ENCODE measurements at places on chromosomes 13 and 19.

DNA sequence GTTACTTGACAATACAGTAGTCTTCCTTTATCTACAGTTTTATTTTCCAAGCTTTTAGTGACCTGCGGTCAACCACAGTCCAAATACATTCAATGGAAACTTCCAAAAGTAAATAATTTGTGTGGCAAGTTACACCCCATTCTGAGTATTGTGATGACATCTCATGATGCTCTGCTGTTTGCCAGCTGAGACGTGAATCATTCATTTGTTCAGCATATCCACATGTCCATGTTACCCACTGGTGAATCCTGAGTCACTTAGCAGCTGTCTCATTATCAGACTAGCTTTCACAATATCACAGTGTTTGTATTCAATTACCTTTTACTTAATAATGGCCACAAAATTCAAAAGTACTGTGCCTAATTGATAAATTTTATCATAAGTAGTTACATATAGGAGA lies 179.8 kb downstream of the PRR20E start:
- no peak for DNase-seq

DNA sequence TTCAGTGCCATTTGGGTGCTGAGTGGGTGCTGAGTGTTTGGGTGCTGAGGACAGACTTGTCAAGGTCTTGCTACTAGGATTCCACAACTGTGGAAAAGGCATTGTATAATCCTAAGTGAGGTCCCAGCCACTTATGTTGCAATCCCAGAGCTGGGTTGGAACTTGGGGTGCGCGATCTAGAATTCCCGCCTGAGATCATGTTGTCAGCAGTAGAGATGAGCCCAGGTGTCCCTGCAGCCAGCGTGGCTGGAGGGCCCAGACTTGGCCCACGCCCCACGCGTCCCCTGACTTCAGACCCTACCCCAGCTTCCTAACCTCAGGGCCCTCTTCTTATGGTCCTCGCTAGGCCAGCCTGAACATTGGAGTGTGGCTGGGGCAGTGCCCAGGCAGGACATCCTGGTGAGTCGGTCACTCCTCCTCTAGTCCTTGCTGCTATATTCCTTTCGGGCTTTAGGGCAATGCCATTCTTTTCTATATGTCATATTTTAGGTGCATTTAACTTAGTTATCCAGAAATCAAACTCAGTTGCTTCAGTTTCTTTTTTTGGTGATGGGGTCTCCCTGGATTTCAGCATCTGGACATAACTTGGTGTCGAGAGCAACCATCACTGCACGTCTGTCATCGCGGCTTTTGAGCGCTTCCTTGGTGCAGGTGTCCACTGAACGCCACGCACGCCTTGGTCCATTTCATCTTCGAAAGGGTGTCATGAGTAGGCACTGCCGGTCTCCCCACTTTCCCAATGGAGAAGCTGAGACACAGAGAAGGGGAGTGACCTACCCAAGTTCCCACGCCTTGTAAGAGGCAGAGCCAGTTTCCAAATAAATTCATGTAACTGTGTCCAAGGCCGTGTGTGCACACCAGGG lies 46.4 kb upstream of the F7 start:
- DNase-seq = no peak

DNA sequence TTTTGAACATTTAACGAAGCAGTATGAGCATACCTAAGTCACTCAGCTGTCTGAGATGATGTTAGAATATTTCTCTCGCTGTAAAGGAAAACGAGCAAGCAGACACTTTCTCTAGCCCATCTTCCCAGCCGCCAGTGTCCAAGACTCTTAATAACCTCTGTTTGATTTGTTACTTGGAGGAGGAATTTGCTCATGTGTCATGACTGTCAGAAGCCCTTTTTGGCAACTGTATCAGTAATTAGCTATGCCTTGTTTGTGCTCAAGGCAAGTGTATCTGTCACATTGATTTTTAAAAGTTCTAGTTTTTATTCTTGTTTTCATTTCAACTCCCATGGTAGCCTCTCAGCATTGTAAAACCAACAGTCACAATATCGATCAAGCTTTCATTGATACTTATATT lies 828.4 kb upstream of the SLC10A2 start:
- no peak for DNase-seq

- DNase-seq = no peak
These were observed 41.0 kb downstream of the PDCD5 start for GRCh38 chr19:32622002-32622401.

DNA sequence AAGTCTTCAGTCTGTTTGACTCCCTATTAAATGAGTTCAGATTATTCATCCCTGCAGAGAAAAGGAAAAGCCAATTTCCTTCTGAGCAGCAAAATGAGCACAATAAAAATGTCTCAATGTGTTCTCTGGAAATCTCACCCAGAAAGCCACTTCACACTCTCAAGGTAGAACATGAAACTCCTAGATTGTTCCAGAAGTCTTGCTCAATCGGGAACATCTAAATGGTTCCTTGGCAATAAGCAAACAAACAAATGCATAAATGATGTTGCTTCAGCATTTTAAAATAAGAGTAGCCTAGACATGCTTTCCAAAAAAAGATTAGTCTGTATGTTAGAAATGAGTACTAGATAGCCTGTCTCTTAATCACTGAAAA lies 59.7 kb upstream of the TNFRSF19 start:
- no peak for DNase-seq

GRCh38 chr19:40400559-40400958 lies 10.6 kb upstream of the HIPK4 start:
- DNase-seq = no peak

DNA sequence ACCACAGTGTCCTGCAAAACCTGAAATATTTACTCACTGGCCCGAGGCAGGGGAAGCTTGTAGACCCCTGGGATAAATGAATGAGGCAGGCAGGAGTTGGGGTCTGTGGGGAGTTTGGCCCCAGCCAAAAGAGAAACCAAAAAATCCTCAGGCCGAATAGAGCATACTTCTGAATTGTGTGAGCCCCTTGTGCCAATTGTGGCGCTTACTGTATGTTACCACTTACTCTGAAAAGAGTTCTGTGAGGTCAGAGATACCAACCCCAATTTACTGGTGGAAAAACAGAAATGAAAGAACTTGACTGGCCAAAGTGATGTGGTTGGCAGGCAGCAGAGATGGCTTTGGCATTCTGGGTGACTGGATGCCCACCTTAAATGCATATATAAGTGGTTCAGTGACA lies 6.9 kb downstream of the CARM1 start:
- DNase-seq = no peak

GRCh38 chr13:28475916-28476725 lies 18.8 kb downstream of the FLT1 start:
- no peak for DNase-seq

DNA sequence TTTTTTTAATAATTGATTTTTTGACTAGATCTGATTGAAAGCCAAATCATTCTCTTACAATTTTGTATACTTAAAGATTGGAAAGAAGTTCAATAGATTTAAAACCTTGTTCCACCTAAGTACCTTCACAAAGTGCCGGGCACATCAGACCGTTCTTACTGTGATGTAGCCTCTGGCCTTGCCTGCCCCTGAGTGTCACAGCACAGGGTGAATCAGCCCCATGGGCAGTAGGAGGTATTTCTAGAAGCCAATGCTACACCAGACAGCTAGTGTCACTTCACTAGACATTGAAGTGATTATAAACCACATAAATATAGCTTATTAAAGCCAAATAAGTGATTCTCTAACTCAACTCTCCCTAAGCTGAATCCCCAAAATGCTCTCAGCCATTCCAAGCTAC lies 131.3 kb downstream of the LACC1 start:
- DNase-seq = no peak

DNA sequence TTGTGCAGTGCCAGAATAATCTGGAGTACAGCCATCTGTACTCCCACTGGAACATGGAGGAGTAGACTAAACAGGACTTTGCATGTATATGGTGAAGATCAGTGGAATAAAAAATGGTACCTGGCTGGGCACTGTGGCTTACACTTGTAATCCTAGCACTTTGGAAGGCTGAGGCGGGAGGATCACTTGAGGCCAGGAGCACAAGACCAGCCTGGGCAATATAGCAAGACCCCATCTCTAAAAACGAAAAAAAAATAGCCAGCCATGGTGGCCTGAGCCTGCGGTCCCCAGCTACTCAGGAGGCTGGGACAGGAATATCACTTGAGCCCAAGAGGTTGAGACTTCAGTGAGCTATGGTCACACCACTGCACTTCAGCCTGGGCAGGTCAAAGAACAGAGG lies 20.0 kb downstream of the UBA2 start:
- DNase-seq = no peak

DNA sequence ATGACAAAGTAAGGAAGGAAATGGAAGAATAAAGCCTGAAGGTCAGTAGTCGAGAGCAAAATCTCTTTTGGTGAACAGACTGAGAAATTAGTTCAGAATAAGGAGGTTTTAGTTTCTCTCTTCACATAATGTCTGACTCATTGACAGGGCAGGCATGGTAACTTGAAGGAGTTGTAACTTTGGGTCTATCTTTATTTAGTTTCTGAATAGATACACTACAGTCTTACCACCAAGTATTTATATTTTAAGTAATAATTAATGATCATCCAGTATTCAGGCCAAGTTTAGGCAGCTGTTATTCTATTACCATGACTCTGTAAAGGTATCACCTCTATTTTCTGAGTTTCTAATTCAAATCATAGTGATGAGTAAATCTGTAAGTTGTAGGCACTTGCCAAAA lies 219.9 kb downstream of the SPRY2 start:
- DNase-seq = no peak

DNA sequence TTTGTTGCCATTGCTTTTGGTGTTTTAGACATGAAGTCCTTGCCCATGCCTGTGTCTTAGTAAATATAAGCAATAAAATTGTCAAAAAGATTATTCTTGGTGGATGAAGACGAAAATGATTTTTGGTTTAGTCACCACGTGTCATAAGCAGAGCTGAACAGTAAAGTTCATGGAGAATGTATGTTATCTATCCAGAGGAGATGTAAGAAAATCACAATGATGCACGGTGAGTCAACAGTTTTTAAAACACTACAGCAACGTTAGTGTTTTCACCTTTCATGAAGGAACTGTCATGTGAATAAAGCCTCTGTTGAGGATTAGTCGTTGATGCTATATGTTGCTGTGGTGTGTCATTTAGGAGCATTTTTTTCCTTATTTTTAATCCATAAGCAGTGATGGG lies 137.6 kb downstream of the GPC6 start:
- no peak for DNase-seq

DNA sequence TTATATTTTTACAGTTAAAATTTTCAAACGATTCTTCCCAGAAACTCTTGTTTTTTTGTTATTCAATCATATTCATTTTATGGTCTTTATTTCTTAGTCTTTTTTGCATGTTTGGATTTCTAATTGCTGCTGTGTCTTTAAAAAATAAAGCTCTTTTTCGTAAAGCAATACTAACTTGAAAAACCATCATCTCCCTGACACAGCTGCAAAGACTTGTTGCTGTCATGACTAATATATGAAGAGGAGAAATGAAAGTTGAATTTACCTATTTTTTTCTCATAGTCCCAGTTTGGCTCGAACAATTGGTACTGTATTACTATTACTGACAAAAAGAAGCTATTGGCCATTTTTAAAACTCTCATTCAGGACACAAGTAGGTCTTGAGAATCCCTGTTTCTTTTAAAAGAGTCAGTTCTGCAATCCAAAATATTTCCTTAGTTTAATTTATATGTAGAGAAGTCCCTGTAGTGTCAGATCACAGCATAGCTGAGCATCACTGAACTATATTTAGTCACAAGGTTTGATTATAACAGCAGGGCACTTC lies 12.1 kb upstream of the SPART start:
- DNase-seq = no peak

GRCh38 chr19:3692141-3693024 lies 7.9 kb downstream of the PIP5K1C start:
- no peak for DNase-seq

DNA sequence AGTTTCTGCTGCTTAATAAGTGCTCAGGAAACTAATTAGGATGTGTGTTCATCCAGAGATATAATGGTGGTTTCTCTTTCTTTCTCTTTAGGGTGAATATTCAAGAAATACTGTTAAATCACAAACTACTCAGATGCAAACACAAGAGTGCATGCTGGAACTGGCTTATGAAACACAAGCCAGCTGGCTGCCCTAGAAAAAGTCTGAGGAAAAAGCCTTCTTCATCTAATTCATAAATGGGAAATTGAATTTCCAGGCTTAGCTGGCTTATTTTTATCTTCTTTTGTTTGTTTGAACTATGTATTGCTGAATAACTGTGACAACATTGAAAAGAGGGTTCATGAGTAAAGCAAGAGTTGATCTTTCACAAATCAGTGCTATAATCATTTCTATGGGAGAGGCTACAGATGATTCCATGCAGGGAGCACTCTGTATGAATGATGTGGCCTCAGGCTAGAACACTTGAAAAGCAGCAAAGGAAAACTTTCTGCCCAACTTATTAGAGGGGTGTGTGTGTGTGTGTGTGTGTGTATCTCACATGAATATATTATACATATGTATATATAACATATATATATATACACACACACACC lies 69.8 kb upstream of the SCEL start:
- no peak for DNase-seq

DNA sequence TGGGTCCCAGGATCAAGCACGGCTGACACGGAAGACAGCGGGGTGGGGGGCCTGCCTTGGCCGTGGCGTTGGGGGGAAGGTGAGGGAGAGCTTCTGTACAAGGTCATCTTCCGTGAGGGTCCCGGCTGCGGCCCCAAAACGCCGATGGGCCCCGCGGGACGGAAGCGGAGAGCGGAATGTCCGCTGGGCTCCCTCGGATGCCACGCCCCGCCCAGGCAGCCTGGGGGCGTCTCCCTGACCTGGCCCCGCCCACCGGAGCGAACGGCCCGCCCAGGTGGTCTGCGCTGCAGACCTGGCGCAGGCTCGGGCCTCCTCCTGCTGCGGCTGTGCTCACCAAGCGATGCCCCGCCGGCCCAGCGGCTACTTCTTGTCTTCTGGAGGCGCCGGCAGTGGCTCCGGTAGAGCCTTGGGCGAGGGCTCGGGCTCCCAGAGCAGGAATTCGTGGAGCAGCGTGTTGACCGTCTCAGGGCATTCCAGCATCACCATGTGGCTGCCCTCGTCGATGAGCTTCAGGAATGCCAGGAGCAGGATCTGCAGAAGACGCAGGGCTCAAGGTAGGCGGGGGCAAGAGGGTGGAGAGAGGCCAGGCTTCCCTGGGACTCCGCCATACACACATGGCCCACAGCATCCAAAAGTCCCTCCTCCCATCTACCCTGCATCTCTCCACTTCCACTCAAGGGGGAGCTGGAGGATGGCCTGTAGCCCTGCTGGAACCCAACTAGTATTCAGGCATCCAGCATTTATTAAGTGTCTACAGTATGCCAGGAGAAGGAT lies 10.7 kb downstream of the ABHD8 start:
- DNase-seq = peak; percentile 61

DNA sequence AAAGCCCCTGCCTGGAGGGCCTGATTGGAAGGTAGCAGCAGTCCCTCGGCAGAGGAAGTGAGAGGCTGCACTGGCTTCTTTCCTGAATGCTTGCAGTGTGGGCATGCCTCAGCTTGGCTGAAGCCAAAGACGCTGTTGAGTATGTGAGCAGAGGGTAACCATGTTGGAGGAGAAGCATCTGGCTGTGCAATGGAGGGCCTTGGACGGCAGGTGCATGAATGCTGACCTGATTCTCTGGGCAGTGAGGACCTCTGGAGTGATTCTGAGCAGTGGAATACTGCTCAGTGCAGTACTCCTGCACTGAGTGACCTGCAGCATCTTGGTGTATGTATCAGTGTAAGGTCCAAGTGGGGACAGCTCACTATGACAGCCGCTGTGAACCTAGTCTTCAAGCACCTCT lies 46.9 kb downstream of the SOX1 start:
- no peak for DNase-seq

- no peak for DNase-seq
These were observed 6.8 kb downstream of the ANO8 start for GRCh38 chr19:17327654-17328516.

GRCh38 chr19:41350735-41351338 lies 2.9 kb downstream of the TGFB1 start:
- no peak for DNase-seq
